ENCODE measurements at places on chromosomes 5 and 9.

GRCh38 chr9:109166771-109167601 is at the start of gene FRRS1L:
FRRS1L (minus strand) TSS chr9:109167249; CDS start chr9:109167138, 111 bp downstream.
- no peak for DNase-seq

DNA sequence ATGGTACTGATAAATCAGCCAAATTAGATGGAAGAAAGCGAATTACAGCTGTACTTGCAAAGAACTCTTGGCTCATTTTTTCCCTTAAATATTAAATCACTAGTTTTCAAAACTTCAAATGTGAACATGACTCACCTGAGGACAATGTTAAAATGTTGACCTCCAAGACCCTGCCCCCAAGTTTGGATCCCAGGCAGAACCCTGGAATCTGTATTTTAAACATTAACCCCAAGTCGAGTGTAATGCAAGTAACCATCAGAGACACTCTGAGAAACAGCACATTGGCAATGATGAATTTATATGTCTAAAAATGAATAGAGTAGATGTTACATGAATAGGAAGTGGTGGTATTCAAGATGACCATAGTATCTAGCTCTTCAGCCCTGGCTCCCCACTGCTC is 2.3 kb upstream of the CD274 start:
- no peak for DNase-seq

DNA sequence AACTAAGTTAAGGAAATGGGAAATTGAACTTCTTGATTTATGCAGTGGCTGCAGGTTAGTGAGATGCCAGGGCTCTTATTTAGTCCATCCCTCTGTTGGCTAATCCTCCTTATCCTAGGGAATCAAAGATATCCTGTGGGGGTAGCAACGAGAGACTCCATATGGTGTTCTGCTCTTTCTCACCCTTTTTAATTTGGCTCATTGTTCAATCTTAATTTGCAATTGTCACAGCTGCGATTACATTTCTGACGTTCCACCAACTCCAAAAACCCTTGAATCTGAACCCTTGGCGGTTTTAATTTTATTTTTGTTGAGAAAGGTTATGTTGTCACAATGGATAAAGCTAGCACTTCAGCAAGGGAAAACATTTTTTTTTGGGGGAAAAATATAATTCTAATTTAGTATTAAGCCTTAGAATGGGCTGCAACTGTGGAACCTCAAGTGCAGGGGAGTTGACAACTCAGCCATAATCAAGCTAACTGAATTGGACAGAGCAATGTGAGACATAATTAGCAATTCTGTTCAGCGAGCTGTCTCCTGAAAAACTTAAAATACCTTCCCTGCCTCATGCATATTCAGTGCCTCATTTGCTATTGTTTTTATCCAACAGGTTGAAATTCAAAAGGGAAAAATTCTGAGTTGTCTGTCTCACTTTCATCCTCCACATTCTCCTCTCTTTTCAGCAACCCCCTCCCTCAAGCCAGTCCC is 91.3 kb downstream of the MAT2B start:
- DNase-seq: no peak

GRCh38 chr5:35341189-35341588 is 110.9 kb upstream of the PRLR start:
- DNase-seq: no peak

- DNase-seq: no peak
Measured at GRCh38 chr5:14337593-14337992, 194.5 kb downstream of the TRIO start.

Data from activated CD4-positive, alpha-beta T cell treated with anti-CD3 and anti-CD28 coated beads for 48 hours (primary cell).